AG04449 (cell line): ENCODE measurements at places on chromosomes 5 and 9.

- DNase-seq = no peak
Measured at GRCh38 chr5:51181208-51181894, 201.9 kb upstream of the ISL1 start.

DNA sequence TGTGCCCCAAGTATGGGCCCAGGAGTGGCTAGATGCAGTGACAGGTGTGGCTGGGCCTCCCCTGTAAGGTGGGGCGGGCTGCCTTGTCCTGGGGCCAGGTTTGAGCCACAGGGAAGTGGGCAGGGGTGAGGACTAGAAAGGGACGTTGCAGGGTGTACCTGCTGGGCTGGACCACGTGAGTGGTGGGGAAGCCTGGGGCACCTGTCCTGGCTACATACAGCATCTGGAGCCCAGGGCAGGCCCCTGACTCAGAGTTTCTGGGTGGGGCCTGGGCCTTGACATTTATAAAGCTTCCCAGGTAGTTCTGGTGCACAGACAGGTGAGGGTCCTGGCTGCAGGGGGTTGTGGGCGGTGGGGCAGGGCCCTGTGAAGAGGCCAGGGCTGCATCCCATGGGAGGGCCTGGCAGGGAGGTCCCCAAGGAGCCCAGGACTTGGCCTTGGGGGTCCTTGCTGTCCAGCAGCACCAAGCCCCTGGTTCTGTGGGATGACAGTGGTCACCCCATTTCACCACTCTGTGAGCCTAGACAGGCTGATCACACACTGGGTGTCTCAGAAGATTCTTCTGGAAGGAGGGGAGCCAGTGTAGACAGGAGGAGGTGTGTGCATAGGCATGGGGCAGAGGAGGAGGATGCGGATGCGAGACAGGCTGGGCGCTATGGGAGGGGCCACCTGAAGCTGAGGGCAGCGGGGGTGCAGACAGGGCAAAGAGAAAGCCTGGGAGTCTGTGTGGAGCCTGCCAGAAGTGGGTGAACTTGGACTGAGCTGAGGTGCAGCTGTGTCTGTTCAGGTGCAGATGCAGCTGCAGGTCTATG, 94.0 kb downstream of the PHF2 start:
- DNase-seq = no peak

- no peak for DNase-seq
Measured at GRCh38 chr9:7394002-7394774, 405.4 kb downstream of the DMAC1 start.

DNA sequence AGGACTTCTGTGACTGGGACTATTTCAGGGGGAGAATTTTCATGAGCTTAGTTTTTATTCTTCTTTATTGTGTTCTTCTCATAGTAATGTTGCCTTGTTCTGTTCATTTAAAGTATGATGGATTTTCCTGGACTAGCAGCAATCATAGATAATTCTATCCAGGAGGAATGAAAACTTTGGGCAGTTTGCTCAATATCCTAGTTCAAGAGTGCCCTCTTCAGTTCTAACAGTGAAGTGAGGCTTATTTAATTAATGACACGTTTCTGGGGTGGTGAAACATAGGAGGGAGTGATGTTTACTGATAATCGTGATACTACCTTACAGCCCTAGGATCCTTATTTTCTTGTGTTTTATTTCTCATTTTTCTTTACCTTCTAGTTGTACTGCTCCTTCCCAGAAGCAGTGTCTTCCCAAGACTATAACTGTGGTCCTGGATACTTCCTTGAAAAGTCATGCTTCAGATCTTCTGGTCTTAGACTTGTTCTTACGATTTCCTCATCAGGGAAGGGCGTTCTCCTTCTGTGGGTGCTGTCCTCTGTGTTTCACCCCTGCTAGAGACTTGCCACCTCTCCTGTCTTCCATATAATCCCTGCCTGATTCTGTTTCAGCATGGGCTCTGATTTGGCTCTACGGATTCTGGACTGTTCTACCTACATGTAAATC, 57.4 kb downstream of the CFAP95 start:
- DNase-seq = no peak

DNA sequence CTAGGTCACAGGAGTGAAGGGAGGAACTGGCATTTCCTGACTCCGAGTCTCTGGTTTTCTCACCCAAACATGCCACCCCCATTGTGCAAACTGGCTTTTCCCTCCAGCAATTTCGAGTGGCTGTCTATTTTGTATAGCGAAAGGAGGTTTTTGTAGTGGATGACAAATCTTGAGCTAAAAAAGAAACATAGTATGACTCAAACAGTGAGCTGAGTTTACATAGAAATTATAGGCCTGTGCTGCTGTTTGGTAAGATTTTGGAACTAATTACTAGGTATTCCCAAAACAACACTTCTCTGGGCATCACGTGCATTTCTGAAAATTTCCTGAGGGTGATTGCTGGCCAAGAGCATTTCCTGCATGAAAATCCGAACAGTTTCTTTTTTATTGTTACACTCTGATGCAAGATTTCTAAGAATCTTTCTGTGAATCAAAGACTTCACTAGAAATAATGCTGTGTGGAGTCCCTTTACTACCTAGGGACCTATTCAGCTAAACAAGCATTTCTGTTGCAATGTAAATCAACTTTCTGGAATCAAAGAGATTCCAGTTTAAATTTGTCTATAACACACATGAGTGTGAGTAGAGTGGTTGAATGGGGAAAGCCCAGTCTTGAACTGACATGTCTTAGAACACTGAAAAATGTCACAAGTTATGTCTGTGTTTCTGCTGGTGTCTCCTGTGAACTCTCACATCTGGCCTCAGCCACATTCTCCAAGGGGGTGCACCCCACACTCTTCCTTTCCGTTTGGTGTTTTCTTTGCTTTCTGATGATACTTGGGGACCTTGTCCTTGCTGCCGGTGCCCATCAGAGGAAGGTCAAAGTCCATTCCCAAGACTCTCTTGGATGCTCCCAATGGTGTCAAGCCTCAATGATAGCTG, 33.3 kb upstream of the DAPK1 start:
- no peak for DNase-seq

- DNase-seq = no peak
Measured at GRCh38 chr5:149134778-149135500, 6.4 kb upstream of the ABLIM3 start.

- DNase-seq = no peak
Measured at GRCh38 chr9:23563517-23563916, 262.5 kb downstream of the ELAVL2 start.

- DNase-seq = no peak
Measured at GRCh38 chr5:124839371-124839998, 93.0 kb upstream of the ZNF608 start.

- no peak for DNase-seq
Measured at GRCh38 chr5:127170918-127171600, 97.8 kb upstream of the C5orf63 start.

GRCh38 chr9:81819859-81820546, 108.2 kb upstream of the SPATA31D4 start:
- no peak for DNase-seq

DNA sequence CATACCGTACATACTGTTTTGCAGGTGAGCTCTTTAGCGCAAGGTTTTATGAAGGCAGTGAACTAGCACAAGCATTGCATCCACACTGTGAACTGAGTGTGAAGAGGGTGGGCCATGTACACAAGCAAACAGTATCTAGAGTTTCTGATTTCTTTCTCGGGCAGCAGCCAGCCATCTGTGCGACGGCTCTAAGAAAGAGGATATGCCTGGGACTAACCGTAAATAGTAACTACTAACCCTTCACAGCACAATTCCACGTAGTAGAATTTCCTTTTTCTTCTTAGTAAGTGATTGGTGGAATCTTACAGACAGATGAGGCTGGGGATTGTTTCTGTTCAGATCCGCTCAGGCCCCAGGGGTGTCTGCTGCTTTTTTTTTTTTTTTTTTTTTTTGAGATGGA, 89.0 kb downstream of the DRD1 start:
- no peak for DNase-seq

DNA sequence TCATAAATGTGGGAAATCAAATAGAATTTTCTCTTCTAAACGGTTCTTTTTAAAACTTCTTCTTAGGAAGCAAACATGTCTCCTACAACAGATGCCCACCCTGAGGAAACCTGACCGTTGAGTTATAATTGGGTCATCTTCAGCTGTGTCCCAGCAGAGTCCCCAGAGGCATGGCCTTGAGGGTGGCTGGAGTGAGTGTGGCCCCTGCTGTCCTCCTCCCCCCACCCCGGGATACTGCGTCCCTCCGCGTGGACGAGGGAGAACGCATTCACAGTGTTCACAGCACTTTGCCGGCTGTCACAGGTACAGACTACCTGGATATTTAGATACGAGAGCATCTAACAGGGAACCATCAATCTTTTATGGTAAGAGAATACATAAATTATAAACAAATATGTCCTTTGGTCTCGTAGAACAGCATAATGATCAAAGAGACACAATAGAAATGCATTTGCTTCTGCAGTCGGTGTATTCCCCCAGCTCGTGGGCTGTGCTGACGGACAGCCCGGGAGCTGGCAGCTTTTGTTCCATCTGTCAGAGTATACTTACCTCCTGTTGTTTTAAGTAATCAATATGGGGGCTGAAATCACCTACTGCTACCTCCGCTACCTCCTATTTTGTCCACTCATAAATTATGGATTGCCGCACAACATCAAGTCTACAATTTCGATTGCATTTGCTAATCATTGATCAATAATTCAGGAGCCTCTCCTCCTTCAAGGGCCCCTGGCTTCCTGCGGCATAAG, 214.7 kb downstream of the IRX2 start:
- DNase-seq = no peak

DNA sequence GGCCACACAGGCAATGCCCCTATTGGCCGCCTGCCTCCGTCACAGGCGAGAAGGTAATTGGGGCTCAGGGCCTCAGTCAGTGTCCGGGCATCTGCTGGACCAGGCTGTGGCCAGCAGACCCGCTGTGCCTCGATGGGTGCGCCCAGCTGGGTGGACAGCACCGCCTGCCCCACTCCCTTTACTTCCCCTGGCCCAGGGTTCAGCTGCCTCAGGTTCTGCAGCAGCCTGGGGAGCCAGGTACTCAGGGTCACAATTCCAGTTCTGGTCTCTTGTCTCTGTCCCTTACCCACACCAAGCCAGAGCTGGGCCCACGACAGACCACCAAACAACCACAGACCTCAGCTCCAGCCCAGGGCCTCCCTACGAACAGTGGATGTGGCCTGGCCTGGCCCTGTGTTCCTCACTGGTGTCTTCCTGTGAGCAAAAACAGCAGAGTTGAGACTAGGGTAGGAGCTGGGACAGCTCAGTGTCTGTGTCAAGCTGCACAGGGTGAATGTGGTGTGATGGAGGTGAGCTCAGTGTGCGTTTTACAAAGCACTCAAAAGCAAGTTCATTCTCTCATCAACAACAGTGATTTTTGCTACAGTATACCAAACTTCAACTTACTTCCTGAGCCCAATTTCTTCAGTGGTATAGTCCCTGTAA, 33.4 kb upstream of the SUSD3 start:
- DNase-seq = no peak

- DNase-seq = peak; percentile 95
Measured at GRCh38 chr5:150036513-150036912, 36.0 kb downstream of the HMGXB3 start.

DNA sequence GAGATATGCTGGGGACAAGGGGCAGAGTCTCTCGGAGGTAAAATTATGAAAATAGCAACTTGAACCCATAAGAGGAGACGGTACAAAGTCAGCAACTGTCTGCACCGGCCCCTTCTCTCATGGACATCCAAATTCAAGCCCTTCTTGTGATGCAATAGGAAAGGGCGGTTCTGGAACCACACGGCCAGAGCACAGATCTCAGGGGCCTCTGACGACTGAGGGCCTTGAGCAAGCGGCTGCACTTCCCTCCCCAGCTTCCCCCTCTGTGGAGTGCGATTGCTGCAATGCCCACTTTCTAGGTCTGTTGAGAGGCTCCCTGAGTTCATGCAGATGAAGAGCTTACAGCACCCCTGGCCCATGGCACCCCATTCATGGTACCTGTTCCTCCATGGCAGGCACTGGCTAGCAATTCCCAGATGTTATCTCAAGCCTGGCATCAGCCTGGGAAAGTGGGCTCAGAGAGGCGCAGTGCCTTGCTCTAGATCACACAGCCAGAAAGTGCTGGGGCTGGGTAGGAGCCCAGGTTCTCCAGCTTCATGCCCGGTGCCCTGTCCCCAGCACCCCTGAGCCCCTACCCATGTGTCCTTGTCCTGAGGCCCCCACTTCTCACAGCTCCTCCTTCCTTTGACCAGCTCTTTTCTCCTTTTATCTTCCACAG, 17.7 kb upstream of the CPLX2 start:
- no peak for DNase-seq

GRCh38 chr5:125045646-125046045, 299.2 kb upstream of the ZNF608 start:
- DNase-seq = no peak

- DNase-seq = no peak
Measured at GRCh38 chr5:139760066-139761056, 35.2 kb upstream of the PSD2 start.

GRCh38 chr5:26390608-26391007, 647.8 kb downstream of the CDH9 start:
- no peak for DNase-seq

DNA sequence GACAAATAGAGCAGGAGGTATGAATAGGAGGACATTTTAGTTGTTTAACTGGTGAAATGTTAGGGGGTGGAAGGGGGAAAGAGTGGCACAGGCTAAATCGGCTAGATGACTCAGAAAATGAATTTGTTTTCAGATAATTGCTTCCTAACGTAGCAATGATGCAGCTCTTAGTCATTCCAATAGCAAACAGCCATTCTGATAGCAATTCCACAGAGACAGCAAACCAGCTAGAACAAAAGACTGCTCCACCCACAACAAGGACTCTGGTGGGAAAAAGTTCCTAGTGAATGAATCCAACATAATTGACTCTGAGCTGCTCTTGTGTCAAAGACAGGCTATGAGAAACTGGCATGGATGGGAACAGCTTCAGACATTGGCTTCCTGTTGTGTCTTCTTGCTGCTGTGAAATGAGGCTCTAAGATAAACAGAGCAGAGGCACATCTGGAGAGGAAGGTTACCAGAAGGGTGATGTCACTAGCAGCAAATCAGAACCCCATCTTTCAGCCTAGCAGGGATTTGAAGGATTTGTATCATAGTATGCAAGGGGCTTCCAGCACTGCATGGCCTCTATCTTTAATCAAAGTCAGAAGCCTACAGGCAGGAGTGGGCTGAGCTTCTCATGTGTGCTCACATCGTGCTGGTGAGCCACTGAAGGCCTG, 28.1 kb upstream of the F2RL1 start:
- peak; percentile 91 for DNase-seq
